ENCODE measurements at places on chromosomes 1 and 21. TPM values are rescaled to one million over a fixed set of nuclear protein-coding genes. Genes with fewer than 3 reads are reported as not detected.

- DNase-seq: no peak
Measured at GRCh38 chr1:68542586-68542985, 45.7 kb upstream of the DEPDC1 start.

- DNase-seq: peak; percentile 39
Measured at GRCh38 chr1:226875641-226876295, 5.4 kb downstream of the PSEN2 start.

DNA sequence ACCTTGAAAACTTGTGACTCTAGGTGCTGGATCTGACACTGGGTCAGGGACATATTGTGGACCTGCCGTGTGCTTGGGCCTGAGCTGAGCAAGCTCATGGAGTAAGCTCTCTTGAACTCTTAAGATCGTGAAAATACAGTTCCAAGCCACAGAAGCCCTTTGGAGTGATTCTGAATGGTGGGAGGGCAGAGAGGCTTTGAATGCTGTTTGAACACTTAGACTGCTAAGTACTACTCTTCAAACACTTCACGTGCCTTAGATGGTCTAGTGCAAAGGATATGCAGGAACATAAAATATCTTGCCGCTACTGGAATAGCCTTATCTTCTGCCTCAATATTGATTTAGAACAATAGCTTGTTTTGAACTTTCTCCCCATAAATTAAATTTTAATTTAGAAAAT is 21.6 kb downstream of the ROR1 start:
- DNase-seq: no peak

DNA sequence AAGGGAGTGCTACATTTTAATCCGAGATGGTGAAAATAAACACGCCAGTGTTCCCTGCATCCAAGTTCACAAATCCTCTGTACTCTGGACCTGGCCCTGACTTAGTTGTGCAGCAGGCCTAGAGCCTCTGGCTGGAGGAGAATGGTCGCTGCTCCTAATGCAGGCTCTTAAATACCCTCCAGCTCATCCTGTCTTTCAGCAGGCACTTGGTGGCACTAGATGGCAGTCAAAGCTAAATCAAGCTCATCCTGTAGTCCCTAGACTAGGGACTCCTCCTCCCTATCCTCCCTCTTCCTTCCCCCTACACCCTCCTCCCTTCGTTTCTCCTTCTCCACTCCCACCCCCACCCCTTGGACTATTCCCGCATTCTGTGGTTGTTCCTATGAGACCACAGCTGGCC is 41.6 kb upstream of the MTR start:
- DNase-seq: no peak

Gene SGIP1
- 9.9 TPM for total RNA-seq

Gene RGS13
- not detected for total RNA-seq

Gene RNF207
- 2.1 TPM for total RNA-seq

Measured in uterus (tissue), 4 donors.